ENCODE measurements at places on chromosomes 6 and 20. TPM values are rescaled to one million over a fixed set of nuclear protein-coding genes. Genes with fewer than 3 reads are reported as not detected.

TRIM15 gene
- total RNA-seq = not detected

CLDN20 gene
- total RNA-seq = not detected

MEA1 gene
- 102 TPM for total RNA-seq

GTSF1L gene
- not detected for total RNA-seq

SIRT5 gene
- total RNA-seq = 8.8 TPM

- H3K27ac ChIP-seq = no peak overlapping the region
- H3K36me3 ChIP-seq = peaks cover 21% of the 10 kb centered on the region
- H3K4me3 ChIP-seq = no peak overlapping the region
- no peak for DNase-seq
- peaks cover 4% of the 10 kb centered on the region for H3K4me1 ChIP-seq
Measured at GRCh38 chr6:108874470-108875160, 26.4 kb downstream of the ARMC2 start.

- H3K27ac ChIP-seq = no peak overlapping the region
- H3K36me3 ChIP-seq = no peaks in the 10 kb centered on the region
- no peak overlapping the region for H3K4me3 ChIP-seq
- H3K4me1 ChIP-seq = no peaks in the 10 kb centered on the region
- H3K27me3 ChIP-seq = no peaks in the 10 kb centered on the region
Measured at GRCh38 chr20:16095226-16095625, 478.0 kb downstream of the KIF16B start.

DNA sequence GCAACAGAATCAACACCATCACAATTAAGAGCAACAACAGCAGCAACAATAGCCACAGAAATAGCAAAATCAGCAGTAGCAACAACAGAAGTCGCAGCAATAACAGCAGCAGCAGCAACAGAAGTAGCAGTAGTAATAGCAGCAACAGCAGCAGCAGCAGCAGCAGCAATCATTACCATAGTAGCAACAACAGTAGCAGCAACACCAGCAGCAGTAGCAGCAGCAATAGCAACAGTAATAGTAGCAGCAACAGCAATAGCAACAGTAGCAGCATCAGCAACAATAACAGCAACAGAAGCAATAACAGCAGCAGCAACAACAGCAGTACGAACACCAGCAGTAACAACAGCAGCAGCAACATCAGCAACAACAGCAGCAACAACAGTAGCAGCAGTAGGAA lies 39.8 kb downstream of the SLC22A2 start:
- H3K36me3 ChIP-seq = no peaks in the 10 kb centered on the region
- DNase-seq = no peak
- no peak overlapping the region for H3K4me3 ChIP-seq
- peaks cover 23% of the 10 kb centered on the region for H3K27me3 ChIP-seq
- H3K4me1 ChIP-seq = no peaks in the 10 kb centered on the region

DNA sequence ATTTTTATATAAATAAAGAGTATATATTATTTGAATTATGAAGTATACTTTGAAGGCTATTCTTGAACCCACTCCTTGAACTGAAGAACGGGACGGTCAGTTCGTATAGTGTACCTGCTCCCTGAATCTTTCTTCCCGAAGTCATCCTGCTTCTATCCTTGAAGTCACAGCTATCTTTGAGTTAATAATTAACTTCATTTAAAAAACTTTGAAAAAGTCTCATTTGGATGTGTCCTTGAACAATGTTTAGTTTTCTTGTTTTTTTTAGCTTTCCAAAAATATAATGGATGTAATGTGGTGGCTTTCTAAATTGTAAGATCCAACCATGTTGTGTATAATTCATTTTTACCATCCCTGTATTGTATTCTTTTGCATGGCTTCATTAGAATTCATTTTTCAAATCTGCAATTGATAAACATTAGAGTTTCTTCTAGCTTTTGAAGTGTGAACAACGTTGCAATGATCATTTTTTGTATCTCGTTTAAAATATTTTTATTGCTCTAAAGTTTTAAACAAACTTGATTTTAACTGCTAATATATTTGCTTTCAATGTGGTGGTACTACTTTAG lies 94.4 kb downstream of the NCOA3 start:
- DNase-seq = no peak
- H3K4me3 ChIP-seq = no peak overlapping the region
- H3K27me3 ChIP-seq = no peaks in the 10 kb centered on the region
- H3K36me3 ChIP-seq = peaks cover 2% of the 10 kb centered on the region
- peaks cover 3% of the 10 kb centered on the region for H3K4me1 ChIP-seq

DNA sequence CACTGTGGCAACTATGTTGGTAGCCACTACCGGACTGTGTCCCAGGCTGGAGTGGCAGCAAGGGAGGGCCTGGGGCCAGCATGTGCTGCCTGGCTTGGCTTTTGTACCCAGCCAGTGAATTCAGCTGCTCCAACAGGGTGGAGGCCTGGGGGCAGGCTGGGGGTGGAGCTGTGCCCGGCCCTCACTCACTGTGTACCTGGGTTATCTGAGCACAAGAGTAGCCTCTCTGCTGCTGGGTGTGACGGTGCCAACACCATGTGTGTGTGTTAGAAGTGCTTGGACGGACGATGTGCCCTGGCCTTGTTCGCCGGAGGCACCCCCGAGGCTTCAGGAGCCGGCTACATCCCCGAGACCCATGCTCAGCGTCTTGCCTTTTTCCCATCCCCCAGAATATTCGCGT lies 49.2 kb downstream of the EFCAB8 start:
- no peaks in the 10 kb centered on the region for H3K36me3 ChIP-seq
- no peak overlapping the region for H3K27ac ChIP-seq
- no peak overlapping the region for H3K4me3 ChIP-seq
- H3K4me1 ChIP-seq = peaks cover 8% of the 10 kb centered on the region

- no peak overlapping the region for H3K27ac ChIP-seq
- H3K4me1 ChIP-seq = no peaks in the 10 kb centered on the region
- H3K27me3 ChIP-seq = no peaks in the 10 kb centered on the region
- no peak for DNase-seq
Measured at GRCh38 chr6:8420031-8420588, 15.2 kb downstream of the SLC35B3 start.

- peaks cover 10% of the 10 kb centered on the region for H3K27me3 ChIP-seq
- no peak overlapping the region for H3K27ac ChIP-seq
- no peak for DNase-seq
Measured at GRCh38 chr20:35610833-35611427, 4.7 kb upstream of the SPAG4 start.

DNA sequence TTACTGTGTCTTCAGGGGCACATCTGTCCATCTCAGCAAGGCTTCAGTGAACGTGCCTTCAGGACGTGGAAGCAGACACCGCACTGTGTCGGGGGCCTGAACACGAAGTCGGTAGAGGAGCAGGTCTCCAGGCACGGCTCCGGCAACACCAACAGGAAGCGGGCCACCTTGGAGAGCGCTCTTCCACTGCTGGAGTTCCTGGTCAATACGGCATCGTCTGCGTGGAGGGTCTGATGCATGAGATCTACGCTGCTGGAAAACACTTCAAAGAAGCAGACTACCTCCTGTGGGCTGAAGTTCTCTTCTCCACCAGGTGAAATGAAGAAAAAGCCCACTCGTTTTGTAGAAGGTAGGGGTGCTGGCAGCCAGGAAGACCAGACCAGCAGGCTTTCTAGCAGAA lies 69.3 kb upstream of the SLCO4A1 start:
- no peak for DNase-seq
- H3K27ac ChIP-seq = no peak overlapping the region
- H3K4me1 ChIP-seq = peaks cover 13% of the 10 kb centered on the region
- no peak overlapping the region for H3K4me3 ChIP-seq
- no peaks in the 10 kb centered on the region for H3K36me3 ChIP-seq

GRCh38 chr6:109045493-109045892 lies 49.2 kb downstream of the SESN1 start:
- H3K27me3 ChIP-seq = no peaks in the 10 kb centered on the region
- H3K36me3 ChIP-seq = peaks cover 26% of the 10 kb centered on the region
- H3K4me1 ChIP-seq = peaks cover 11% of the 10 kb centered on the region
- no peak for DNase-seq
- no peak overlapping the region for H3K27ac ChIP-seq
- no peak overlapping the region for H3K4me3 ChIP-seq

GRCh38 chr6:4402477-4402976 lies 267.2 kb upstream of the ECI2 start:
- no peaks in the 10 kb centered on the region for H3K27me3 ChIP-seq
- H3K4me1 ChIP-seq = peaks cover 8% of the 10 kb centered on the region
- no peak for DNase-seq
- peaks cover 12% of the 10 kb centered on the region for H3K36me3 ChIP-seq
- no peak overlapping the region for H3K27ac ChIP-seq
- H3K4me3 ChIP-seq = no peak overlapping the region

DNA sequence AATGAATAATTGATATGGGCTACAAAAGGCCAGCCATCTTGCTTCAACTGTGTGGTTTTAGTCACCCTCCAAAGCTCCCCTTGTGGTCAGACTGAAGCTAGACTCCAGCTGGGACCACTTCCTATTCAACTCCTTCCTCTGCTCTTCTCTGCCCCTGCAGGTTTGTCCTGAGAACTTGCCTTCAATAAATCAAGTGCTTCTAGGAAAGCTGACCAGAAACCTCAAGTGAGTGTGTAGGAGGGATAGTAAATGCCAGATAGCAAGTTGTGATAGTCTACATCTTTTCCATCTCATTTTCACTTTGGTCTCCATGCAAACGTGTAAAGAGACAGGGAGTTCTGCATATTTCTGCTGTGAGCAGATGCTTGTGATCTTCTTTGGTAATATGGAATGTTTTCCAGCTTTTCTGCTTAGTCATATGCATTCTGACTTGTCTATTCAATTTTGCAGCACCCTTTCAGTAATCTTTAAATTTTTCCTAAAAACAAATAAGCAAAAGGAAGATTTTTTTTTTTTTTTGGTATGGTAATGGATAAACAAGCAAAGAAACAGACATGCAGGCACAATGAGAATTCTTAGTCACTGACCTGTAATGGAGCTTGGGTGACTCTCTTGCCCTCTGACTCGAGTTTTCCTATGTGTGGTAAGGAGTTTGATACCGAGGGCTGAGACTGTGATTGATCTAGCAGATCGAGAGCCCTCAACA lies 201.3 kb upstream of the BTBD3 start:
- H3K4me1 ChIP-seq = peaks cover 20% of the 10 kb centered on the region
- H3K27me3 ChIP-seq = no peaks in the 10 kb centered on the region
- DNase-seq = peak; percentile 5
- H3K36me3 ChIP-seq = no peaks in the 10 kb centered on the region

GRCh38 chr20:49886571-49887213 lies 28.6 kb downstream of the SPATA2 start:
- peak overlapping the region; percentile 83 for H3K4me3 ChIP-seq
- peak overlapping the region; percentile 95 for H3K27ac ChIP-seq
- no peaks in the 10 kb centered on the region for H3K27me3 ChIP-seq
- peaks cover 50% of the 10 kb centered on the region for H3K4me1 ChIP-seq

- no peak for DNase-seq
- no peaks in the 10 kb centered on the region for H3K27me3 ChIP-seq
- H3K4me3 ChIP-seq = no peak overlapping the region
- H3K36me3 ChIP-seq = peaks cover 50% of the 10 kb centered on the region
Measured at GRCh38 chr6:131054392-131055250, 8.4 kb downstream of the EPB41L2 start.

- peaks cover 3% of the 10 kb centered on the region for H3K36me3 ChIP-seq
- H3K4me3 ChIP-seq = no peak overlapping the region
- H3K4me1 ChIP-seq = peaks cover 23% of the 10 kb centered on the region
- no peak overlapping the region for H3K27ac ChIP-seq
- DNase-seq = no peak
- H3K27me3 ChIP-seq = no peaks in the 10 kb centered on the region
Measured at GRCh38 chr6:122621638-122622037, 11.4 kb downstream of the PKIB start.

Measured in neural crest cell (in vitro differentiated cells).